ENCODE measurements at places on chromosomes 4 and X.

- DNase-seq, result no peak
Measured at GRCh38 chr4:80731436-80731835, 299.1 kb upstream of the BMP3 start.

GRCh38 chr4:179698321-179698720 is 2256.1 kb upstream of the AGA start:
- DNase-seq, result no peak

DNA sequence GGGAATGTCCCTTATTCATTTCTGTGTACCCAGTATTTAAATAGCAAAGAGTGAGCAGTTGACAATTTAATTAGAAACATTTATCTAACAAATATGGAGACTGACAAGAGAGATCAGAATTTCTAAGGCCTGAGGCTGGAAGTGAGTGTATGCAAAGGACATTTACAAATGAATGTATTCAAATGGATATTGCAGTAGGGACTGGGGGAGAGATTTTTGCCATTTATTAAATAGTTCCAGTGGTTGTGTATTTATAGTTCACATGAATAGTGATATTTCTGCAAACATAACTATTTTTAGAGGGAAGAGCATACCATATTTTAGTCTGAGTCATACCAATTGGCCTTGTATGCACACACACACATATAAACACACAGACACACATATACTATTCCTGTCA is 592.4 kb downstream of the GLUD2 start:
- DNase-seq, result no peak

- no peak for DNase-seq
Measured at GRCh38 chr4:2689825-2690700, 66.1 kb downstream of the TNIP2 start.

- DNase-seq, result no peak
Measured at GRCh38 chr4:151427266-151427665, 18.3 kb downstream of the FHIP1A start.

- DNase-seq, result no peak
Measured at GRCh38 chr4:1237981-1238675, 10.8 kb downstream of the CTBP1 start.

DNA sequence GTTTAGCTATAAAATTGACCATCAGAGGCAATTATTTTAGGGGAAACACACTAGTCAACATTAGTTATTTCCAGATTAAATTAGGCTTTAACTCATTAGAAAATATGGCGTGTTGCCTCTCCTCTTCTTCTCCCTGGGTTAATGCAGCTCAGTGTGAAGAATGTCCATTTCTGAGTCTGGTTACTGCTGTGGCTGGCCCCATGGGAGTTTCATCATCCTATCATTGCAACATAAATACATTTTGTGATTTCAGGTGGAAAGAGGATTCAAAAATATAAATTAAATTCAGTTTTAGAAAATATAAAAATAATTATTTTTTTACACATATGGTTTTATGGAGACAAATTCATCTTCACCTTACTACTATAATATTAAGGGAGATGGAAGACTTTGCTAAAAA is 288.5 kb upstream of the ARSJ start:
- no peak for DNase-seq

GRCh38 chr4:65089666-65090065 is 580.6 kb downstream of the EPHA5 start:
- DNase-seq, result no peak

- peak; percentile 43 for DNase-seq
Measured at GRCh38 chr4:2220016-2220630, 21.8 kb downstream of the HAUS3 start.

- no peak for DNase-seq
Measured at GRCh38 chr4:111676533-111676932, 468.7 kb upstream of the FAM241A start.

DNA sequence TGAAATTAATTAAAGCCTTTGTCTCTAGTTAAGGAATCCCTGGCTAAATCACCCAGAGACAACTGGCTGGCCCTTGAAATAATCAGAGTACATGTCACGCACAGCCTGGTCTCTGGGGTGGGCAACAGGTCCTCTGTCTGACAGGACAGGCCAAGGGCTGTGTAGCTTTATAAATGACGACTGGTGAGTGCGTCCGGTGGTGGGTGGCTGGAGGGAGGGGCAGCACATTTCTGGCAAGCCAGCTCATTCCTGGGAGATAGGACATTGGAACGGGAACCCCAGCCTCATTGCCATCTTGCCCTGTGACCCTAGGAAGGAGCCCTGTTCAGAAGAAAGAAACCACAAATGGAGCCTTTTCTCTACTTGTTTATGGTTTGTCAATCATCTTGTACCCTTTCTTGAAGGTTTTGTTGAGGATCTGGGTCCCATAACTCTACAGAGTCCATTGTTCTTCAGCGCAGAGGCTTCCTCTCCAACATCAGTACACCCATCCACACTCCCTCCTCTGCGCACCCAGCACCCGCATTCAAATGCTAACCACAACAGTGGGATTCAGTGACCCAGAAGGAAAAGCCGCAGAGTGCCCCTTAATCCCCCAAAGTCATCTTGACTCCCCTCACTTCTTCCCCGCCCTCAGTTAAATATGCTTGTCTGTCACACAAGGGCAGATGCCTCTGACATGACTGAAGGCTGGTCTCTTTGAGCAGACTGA is 368.1 kb downstream of the UNC5C start:
- no peak for DNase-seq

DNA sequence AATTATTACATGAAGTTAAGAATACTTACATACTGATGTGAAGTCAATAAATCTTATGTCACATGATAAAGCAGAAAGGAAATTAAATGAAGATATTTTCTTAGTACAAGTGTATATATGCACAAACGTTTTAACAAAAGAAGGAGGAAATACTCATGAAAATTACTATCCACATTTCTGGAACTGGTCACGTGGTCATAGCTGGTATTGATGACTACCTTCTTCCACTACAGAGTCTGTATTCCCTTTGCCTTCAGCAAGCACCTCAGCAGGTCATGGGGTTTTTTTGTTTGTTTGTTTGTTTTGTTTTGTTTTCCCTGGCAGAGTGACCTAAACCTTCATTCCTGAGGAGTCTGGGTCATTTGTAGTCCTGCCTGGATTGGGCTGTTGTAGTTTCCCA is 174.9 kb upstream of the BANK1 start:
- DNase-seq, result no peak

GRCh38 chr4:146847345-146847744 is 98.3 kb downstream of the TTC29 start:
- no peak for DNase-seq

DNA sequence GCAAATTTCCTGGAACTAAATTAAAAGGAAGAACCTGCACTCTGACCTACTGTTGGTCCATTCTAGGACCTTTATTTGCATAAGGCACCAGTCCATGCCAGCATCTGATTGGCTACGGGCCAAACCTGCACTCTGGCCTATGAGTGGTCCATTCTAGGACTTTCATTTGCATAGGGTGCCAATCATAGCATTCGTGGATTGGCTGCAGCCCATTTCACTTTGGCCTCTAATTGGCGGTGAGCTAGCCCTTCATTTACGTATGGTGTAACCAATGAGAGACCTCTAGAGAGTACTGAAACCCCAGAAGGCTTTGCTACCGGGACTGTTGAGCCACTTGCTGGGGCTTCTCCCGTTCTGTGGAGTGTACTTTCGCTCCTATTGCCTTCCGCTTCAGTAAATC is 6.1 kb upstream of the RNF175 start:
- DNase-seq, result no peak

DNA sequence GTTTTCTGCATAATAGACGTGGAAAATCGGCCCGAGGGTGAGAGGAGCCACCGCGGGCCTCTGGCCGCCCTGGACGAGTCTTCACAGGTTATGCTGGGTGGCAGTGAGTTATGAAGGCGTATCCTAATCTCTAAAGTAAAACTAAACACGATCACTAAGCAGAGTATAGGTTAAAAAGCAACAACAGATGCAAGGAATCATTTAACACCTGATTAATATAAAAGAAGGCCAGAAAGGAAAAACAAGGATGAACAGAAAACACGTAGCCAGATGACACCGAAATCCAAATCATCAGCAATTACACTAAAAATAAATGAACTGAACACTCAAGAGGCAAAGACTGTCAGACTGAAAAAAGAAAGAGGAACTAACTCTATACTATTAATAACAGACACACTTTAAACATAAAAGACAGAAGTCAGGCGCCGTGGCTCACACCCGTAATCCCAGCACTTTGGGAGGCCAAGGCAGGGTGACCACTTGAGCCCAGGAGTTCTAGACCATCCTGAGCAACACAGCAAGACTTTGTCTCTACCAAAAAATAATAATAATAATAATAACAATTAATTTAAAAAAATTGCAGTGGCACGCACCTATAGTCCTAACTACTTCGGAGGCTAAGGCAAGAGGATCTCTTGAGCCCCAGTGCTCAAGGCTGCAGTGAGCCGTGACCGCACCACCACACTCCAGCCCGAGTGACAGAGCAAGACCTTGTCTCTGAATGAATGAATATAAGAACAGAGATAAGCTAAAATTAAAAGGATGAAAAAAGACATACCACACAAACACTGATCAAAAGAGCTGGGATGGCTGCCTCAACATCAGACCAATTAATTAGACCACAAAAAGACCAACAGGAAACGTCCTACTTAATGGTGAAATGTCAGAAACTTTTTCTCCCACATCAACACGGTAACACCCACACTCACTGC is 30.0 kb downstream of the CTBP1 start:
- no peak for DNase-seq

DNA sequence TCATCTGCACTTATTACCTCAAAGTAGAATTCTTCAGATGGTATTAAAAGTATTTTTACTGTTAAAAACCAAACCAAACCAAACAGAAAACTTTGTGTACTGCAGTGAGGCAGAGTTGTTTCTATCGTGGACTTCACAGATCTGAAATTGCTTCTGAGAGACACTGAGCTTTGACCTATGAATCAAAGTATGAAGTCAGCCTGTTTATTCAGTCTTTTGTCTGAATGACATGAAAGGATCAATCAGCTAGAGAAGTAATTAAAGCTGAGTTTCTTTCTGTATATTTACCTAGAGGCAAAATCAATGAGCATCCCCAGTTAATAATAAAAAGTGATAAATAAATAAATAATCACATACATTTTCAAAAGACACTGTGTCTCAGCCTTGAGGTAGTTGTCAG is 2121.0 kb downstream of the PCDH7 start:
- DNase-seq, result no peak

DNA sequence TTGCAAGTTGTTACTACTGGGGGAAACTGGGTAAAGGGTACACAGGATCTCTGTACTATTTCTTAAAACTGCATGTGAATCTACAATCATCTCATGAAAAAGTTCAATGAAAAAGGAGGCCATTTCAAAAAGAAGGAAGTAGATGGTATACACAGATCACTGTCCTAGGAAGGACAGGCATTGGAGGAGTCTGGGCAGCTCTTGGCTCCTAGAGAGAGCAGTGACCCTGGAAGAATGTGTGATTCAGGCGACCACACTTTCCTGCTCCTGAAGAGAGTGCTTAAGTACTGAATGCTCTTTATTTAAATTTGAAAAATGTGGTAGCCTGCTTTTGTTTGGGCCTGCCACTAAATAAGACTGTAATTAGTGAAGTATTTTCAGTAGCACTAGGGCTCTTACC is 318.1 kb upstream of the CASK start:
- DNase-seq, result no peak

- no peak for DNase-seq
Measured at GRCh38 chrX:31245714-31246113, 173.9 kb upstream of the FTHL17 start.

- no peak for DNase-seq
Measured at GRCh38 chr4:38819569-38819968, 15.0 kb upstream of the TLR1 start.

GRCh38 chrX:42955349-42955748 is 177.4 kb upstream of the PPP1R2C start:
- no peak for DNase-seq

DNA sequence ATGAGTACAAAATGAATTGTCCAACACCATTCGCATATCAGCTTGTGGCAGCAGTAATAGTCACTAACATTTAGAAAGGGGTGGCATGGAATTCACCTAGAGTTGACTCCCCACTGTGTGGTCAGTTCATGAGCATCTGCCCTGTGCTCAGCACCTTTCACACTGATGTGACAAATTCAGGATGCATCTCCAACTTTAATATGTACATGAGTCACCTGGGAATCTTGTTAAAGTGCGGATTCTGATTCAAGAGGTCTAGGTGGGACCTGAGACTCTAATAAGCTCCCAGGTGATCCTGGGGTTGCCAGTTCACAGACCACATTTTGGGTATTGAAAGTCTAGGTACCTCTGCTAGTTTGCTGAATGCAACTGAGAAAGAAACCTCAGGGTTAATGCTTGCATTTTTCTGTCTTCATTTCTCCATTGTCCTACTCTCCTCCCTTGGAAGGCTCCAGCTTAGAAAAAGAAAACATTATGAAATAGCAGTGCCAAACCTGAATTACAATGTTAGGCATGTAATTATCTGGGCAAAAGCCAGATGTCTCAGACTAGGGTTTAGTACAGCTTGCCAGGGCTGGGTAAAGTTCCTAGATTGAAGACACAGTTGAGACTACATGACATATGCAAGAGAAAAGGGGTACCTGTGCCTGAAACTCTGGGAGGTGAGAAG is 32.7 kb downstream of the TMSB4X start:
- DNase-seq, result no peak

- no peak for DNase-seq
Measured at GRCh38 chr4:73978886-73979285, 2.9 kb downstream of the PF4 start.

DNA sequence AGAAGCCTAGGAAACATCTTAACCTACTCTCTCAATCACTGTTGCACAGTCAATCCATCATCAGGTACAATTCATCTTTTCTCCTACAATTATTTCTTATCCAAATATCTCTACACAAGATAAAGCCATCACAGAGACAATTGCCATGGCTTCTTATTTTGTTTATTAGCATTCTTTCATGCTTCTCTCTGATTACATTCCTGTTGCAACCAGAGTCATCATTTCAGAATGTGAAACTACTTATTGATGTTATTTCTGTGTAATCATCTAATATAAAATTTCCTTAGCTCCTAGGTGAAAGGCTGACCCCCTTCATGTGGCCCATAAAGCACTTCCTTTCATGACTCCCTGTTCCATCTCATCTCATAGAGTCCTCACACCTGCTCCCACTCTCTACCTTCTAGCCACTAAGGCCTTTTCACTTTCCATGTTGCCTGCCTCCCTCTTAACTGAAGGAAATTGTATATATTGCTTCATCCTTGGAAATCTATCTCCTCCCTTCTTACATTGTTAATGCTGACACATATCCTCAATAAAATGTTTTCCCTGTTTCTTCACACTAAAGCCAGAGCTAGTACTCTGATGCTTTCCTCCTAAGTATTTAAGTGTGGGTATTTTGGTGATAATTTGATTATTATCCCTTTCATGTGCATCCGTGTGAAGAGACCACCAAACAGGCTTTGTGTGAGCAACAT is 829.9 kb downstream of the FAT4 start:
- no peak for DNase-seq

Data from HFF-Myc (cell line).